ENCODE measurements at places on chromosomes 3 and 15.

DNA sequence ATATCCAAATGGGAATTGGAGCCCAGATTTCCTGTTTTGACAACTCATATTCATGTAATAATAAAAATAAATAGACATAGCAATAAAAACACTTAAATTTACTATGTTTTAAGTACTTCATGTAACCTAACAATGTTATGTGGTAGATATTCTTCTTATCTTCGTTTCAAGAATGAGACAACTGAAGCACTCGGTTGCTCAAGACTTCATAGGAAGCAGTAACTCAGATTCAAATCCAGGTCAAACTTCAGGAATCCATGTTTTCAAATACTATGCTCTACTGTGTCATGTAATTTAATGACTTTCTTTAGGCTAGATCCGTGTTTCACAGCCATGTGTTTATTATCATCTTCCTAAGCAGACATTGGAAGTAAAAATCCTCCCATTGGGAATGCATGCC lies 492.2 kb downstream of the CNTN3 start:
- DNase-seq = no peak

- no peak for DNase-seq
These were observed 45.4 kb upstream of the RPL32 start for GRCh38 chr3:12886736-12887135.

DNA sequence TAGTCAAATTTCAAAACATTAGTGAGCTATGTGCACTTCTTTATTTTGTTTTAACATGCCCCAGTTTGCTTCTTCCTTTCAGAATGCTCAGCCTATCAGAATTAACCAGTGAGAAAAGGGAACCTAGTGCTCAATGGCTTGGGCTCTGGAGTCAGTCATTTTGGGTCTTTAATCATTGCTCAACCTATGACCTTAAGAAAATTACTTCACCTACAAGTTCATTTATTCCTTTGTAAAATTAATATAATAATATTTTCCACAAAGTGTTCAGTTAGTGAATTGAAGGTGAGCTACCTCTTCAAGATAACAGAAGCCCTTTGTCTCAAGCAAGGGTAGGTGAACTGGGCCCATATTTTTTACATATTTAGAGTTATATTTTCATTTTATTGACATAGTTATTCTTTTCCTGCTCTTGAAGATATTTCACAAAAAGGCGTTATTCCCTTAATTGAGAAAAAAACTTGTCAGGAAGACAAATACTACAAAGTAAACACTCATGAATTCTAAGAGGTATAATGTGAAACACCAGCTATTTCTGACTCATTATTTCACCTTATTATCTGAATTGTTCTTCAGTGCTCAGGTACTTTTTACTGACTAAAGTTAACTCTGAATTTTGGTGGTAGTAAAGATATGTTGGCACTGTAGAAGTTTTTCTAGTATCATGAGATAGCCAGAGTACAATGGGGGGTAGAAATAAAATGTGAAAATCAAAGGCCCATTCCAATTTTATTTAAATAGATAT lies 415.5 kb downstream of the NAALADL2 start:
- DNase-seq = no peak

DNA sequence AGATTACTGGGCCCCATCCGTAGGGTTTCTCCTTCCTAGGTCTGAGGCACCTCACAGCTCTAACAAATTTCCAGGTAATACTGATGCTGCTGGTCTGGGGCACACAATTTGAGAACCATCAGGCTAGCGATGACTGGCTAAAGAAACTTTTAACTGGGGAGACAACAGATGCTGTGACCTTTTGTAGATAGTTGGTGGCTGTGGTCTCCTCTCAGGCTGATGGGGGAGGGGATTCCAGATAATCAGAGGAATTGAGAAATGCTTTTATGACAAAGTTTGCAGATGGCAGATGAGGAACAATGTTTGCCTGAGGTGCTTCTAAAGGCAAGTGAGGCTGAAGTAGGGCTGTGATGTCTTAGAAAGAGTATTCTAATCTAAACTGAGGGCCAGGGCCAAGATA lies 13.8 kb upstream of the CCR9 start:
- no peak for DNase-seq

DNA sequence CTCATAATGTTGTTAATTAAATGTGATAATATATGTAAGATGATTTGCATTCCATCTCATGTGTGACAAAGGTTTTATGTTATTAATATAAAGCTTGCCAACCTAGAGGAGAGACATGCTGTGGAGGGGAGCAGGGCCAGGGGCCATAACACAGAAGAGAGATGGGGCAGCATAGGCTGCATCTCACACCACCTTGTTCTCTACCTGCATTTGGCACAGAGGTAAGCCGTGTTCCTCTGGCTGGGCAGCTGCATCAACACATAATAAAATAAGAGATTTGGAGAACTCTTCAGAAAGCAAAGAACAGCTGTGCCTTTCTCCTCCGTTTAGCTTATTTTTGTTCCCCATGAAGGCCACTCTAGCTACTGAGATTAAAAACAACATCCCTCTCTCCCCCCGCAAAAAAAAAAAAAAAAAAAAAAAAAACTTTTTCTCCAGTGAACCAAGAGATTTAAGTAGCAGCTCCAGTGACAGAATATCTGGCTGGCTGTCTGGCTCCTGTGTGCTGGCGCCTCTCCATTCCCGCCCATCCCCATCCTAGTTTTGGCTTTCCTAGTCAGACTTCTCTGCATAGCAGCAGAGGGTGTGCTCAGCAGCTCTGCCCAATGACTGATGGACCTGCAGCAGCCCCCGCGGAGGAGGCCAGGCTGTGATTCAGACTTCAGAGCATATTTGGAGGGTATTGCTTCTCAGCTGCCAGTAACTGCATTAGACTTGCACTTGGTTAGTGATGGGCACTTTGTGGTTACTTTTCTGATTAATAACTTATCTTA lies 52.2 kb upstream of the STXBP5L start:
- DNase-seq = peak; percentile 81

- no peak for DNase-seq
These were observed 43.4 kb upstream of the LMCD1 start for GRCh38 chr3:8458238-8458661.

- DNase-seq = no peak
These were observed 123.3 kb downstream of the PLOD2 start for GRCh38 chr3:146037697-146038096.

GRCh38 chr3:126889276-126890201 lies 93.4 kb upstream of the PLXNA1 start:
- no peak for DNase-seq

- DNase-seq = no peak
These were observed 204.1 kb upstream of the SUCLG2 start for GRCh38 chr3:67858492-67858891.

GRCh38 chr15:79773128-79773527 lies 123.7 kb downstream of the MTHFS start:
- no peak for DNase-seq

DNA sequence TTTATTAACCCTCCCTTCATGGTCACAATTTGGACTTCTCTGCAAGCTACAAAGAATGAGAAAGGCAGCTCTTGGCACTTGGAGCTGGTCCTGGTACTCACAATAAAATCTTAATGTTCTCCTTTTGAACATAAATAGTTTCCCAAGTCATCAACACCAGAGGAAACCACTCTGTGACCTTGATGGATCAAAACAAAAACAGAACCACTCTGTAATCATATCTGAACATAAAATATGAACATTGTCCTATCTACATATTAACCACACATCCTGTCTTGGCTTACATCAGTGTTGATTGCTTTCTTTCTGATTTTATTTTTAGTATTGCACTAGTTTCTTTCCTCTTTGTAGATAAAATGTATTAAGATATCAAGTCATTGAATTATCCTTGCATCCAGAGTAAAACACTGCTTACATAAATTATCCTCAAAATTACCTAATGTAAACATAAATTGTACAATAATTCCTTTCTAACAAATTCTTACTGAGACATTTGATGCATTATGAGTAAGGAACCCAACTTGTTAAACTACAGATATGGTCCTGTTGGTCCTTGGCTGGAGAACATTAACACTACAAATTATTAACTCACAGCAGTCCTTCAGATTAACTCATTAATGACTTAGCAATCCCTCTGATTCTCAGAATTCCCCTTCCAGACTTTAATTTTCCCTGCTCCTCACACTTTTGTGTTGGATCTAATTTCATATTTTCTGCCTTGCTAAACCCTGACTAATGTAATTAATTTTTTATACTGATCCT lies 860.5 kb downstream of the DIPK2A start:
- no peak for DNase-seq

GRCh38 chr3:122416966-122417365 lies 1.1 kb upstream of the WDR5B start:
- DNase-seq = no peak

- DNase-seq = no peak
These were observed 7.2 kb upstream of the STT3B start for GRCh38 chr3:31525532-31525931.

GRCh38 chr15:83605111-83605945 lies 48.6 kb upstream of the ADAMTSL3 start:
- peak; percentile 66 for DNase-seq

- DNase-seq = no peak
These were observed 6.6 kb upstream of the TPRG1 start for GRCh38 chr3:189165092-189165612.

DNA sequence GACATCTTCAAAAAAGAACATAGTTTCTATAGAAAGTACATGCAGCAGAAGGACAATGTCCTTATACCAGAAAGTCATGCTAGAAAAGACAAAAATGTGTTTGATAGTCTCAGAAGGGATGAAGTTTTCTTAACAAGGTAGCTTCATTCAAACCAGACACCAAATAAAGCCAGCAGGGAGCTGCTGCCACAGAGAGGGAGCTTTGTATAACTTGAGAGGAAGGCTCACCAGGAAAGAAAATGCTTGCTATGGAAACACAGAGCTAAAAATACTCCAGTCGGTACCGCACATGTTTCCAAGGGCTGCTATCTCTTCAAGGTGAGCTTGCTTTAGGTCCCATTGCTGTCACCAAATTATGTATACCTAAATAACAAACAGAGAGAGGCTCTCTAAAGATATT lies 1074.8 kb upstream of the ALCAM start:
- DNase-seq = no peak
